Renal cortex interstitium (tissue), 15 donors: ENCODE measurements at places on chromosomes 5 and 9. TPM values are rescaled to one million over a fixed set of nuclear protein-coding genes. Genes with fewer than 3 reads are reported as not detected.

Gene CAMK4
- polyA plus RNA-seq: 4.1 TPM

DNA sequence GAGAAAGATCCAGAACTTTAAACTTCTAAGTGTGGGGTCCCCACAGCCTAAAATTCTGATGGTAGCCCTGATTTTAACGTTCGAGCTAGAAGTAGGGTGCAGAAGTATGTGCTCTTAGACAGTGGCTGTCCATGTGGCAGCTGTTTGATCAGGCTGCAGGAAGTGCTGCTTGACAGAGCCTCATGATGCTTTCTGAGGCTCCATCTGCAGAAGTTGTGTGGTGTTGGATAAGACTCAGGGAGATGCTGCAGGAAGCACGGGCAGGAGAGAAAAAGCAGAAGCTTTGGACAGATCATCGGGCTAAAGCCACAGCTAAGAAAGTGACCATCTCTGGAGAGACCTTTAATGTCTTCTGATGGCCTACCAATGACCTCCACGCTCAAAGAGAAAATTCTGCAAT, 8.1 kb downstream of the MTMR12 start:
- no peak for DNase-seq

Gene PRSS3
- 1.4 TPM for polyA plus RNA-seq

Gene SLC24A2
- 0.10 TPM for polyA plus RNA-seq

Gene CDC20B
- polyA plus RNA-seq: 0.59 TPM

DNA sequence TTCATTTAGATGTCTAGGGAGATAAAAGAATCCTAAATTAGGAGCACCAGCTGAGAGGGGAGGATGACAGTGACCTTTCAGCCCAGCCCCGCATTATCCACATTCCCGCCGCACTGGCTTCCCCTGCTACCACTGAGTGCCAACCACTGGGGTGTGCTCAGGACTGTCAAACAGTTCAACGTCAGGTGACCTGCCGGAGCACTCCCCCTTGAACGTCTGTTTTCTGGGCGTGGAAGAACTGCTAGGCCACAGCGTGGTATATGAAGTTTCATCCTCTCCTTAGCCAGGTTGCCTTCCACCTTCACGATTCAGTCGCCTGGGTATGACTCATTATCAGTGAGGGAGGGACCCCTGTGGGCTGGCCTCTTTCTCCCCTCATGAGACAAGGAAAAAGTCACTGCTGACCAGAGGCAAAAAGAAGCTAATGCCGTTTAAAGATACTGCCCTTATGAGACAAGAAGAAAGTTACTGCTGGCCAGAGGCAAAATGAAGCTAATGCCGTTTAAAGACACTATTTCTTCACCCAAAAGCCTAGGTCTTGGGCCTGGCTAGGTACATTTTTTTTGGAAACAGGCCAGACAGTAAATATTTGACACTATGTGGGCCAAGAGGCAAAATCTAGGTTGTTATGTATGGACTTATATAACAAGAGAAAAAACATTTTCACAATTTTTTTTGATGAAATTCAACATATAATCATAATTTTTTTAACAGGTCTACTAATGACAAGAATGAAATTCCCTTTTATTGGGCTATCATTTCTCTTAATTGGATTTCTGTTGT, 4.6 kb downstream of the NMRK1 start:
- DNase-seq: no peak

- no peak for DNase-seq
These were observed 57.6 kb downstream of the PAX5 start for GRCh38 chr9:36976371-36977030.

Gene C9orf43
- 0.82 TPM for polyA plus RNA-seq

Gene PKD2L2
- not detected for polyA plus RNA-seq

Gene FOXD4L6
- not detected for polyA plus RNA-seq

Gene SPINK6
- not detected for polyA plus RNA-seq

DNA sequence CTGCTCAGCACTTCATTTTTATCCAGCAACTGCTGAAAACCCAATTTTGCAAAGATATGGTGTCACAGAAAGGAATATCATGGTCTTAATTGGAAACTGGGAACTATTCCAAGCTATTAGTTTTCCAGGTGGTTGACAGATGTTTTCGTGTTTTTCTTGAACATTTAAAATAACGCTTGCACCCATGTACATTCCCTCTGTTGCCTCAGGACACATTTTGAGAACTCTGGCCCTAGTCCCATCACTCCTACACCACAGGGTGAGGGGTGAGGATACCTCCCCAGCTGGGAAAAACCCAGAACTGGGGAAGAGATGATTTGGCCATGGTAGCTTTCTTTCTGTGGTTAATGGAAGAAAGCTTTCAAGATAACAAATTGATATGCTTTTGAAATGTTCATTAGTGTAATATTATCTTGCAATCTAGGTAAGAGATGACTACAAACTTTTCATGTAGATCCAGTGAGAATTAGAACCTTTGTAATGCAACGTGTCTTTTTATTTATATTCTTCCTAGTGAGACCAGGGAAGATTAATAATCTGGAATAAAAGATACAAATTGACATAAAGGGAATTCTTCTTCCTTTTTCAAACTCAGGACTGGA, 627.0 kb downstream of the RAB3C start:
- no peak for DNase-seq
